COLO829 (cell line): ENCODE measurements at places on chromosomes 4 and X.

GRCh38 chr4:113773756-113774155 lies 12.2 kb upstream of the CAMK2D start:
- no peak for DNase-seq

DNA sequence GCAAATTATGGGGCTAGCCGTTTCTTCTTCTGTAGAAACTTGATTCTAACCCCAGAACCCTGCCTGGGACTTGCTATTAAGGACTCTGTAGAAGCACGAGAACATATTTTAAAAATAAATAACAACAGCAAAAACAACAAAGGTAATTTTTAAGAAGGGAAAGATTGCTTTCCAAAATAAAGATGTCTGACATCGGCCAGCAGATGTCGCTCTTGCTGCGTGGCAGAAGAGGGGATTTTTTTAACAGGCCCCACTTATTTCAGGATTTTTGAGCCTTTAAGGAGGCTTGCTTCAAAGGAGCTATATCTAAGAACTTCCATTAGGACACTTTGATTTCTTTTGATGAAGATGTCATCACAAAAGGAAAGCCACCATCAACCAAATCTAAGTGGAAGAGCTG lies 62.8 kb upstream of the EGFL6 start:
- peak; percentile 38 for DNase-seq

DNA sequence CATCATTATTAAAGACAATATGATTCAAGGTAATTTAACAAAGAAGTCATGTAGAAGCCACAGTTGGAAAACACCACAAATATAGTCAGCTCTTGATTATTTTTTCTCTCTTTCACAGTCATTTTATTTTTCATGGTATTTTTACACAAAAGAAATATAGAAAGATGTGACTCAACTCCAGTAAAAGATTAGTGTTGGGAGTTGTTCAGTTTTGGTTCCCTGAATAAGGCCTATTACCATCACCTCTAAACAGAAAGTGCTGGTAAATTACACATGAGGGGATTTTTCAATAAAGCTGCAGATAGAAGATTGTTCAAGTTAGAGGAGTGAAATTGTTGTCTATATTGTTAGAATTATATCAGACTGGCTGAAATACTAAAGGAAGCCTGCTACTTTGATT lies 107.0 kb downstream of the DDIT4L start:
- no peak for DNase-seq

- no peak for DNase-seq
These were observed 141.8 kb upstream of the CPXCR1 start for GRCh38 chrX:88605222-88605583.

- DNase-seq, result no peak
These were observed 43.5 kb downstream of the LHFPL1 start for GRCh38 chrX:112636288-112636687.

DNA sequence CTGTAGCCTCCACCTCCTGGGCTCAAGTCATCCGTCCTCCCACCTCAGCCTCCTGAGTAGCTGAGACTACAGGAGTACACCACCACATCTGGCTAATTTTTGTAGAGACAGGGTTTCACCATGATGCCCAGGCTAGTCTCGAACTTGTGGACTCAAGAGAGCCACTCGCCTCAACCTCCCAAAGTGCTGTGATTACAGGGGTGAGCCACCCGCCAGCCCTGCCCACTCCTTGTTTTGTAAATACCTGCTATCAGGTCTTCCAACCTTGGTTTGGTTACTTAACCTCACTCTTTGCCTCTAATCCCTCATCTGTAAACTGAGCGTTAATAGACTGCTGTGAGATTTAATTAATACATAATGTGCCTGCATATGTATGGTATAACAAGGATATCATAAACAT lies 803 bp downstream of the CNGA1 start:
- no peak for DNase-seq

- no peak for DNase-seq
These were observed 48.3 kb upstream of the MND1 start for GRCh38 chr4:153296040-153296823.

GRCh38 chr4:140579278-140579677 lies 10.5 kb upstream of the UCP1 start:
- no peak for DNase-seq

DNA sequence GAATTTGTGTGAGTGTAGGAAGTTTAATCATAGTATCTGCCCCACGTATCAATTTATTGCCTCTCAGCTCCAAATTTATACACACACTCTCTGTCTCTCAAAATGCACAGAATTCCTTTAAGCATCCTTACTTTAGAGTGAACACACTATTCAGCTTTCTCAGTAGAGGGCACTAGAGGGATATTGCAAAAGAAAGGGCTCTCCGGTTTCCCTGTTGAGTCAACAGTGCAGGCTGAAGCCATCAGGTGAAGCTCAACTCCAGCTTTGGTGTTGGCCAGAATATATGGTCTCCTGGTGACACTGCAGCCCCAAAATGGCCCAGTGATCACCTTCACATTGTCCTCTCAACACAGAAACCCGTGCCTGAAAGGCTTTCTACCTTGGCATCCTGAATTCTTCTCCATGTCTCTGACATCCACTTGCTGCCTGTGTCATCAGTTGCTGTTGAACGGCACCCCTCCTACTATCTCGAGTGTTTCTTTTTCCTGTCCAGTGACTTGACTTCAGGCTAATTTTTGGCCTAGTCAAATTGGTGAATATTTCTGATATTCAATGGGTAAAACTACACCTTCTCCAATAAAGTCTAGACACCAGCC lies 670.5 kb downstream of the GABRG1 start:
- DNase-seq, result peak; percentile 8

DNA sequence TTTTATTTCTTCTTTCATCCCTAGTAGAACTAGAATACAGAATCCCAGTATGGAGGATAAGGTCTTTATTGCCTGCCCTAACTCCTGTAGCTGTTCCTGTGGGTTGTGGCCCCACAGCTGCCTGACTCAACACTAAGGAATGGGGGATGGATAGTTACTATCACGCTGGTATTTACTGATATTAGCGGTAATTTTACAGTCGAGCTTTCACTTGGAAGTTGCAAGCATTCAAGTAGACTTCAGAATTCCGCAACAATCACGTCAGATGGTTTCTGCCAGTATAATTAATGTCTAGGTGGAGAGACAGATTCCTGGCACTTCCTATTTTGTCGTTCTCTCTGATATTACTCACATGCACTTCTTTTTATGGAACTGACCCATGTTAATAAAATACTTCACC lies 489.8 kb downstream of the PABPC4L start:
- DNase-seq, result peak; percentile 9

- peak; percentile 78 for DNase-seq
These were observed 99.8 kb downstream of the ARHGAP10 start for GRCh38 chr4:147831551-147832171.

DNA sequence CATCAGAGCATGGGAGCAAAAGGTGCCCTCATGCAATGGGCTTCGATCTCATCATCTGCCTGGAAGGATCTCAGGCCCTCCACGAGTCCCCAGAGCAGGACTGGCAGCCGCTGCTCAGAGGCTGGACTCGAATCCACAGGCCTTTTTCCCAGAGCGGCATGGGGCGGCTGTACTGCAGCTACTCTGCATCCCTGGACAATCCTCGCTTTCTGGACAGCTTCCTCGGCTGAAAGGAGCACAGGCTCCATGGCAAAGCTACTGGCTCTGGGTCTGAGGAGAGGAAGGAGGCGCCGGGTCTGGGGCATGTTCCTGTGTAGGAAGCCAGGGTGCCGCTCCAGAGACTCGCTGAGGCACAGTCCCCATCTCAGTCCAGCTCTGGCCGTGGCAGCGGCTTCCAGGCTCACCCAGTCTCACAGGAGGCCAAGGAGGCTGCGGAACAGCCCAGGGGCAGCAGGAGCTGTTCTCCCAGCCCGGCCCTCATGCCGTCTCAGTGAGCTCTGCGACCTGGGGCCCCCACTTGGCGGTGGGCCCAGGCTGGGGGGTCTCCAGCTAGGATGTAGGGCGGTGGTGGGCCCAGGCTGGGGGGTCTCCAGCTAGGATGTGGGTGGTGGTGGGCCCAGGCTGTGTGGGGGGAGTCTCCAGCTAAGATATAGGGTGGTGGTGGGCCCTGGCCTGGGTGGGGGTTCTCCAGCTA lies 2.7 kb upstream of the SPON2 start:
- DNase-seq, result no peak

DNA sequence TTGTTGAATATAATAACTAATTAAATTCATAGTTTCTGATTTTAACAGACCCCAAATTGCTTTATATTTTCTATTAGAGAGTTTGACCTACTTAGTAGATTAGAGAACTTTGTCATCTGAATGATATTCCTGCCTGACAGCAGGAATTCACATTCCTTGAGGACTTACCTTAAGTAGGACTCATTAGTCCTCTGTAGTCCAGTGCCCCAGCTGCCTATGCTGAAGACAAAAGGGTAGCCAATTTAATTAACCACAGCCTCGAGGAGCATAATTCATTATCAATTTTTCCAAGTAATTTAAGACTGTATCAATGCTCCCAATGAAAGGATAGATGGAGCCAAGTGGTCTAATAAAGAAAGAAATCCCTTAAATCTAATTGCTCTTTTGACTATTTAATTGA lies 1405.0 kb upstream of the IGFBP7 start:
- DNase-seq, result no peak

GRCh38 chr4:19438233-19438632 lies 813.5 kb upstream of the SLIT2 start:
- DNase-seq, result no peak

DNA sequence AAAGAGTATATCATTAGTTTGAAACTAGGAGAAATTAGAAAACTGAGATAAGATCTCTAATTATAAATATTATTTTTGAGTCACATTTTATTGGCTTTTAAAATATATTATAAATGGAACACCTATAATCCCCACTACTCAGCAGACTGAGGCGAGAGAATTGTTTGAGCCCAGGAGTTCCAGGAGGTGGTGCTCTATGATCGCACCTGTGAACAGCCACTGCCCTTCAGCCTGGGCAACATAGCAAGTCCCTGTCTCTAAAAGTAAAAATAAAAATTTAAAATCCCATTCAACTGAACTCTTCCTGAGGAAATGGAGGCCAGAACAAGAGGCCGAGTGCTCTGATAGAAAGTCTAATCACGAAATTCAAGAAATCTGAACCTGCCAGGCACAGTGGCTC lies 6.3 kb upstream of the C4orf36 start:
- no peak for DNase-seq
